ENCODE measurements at places on chromosomes 2 and 18.

- DNase-seq, result no peak
Observed at GRCh38 chr18:34097312-34097711, 127.4 kb downstream of the NOL4 start.

DNA sequence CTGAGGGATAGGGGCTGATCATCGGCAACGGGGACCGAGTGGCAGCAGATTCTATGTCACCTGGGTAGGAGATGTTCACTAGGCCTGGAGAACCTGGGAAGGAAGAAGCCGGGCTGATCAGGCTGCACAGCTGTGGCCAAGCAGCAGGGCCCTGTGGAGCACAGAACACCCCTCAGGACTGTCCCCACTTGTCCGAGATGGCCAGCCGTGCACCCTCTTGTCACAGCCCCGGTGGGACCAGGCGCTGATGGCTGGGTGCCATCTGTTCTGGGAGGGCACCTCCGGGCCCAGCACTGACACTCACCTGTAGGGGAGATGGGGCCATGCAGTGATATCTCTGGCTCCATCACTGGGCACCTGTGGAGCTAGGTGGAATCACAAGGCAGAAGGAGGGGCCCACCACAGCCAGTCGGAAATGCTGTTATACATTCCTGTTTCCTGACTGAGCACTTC, 217.9 kb upstream of the RAB6C start:
- no peak for DNase-seq

DNA sequence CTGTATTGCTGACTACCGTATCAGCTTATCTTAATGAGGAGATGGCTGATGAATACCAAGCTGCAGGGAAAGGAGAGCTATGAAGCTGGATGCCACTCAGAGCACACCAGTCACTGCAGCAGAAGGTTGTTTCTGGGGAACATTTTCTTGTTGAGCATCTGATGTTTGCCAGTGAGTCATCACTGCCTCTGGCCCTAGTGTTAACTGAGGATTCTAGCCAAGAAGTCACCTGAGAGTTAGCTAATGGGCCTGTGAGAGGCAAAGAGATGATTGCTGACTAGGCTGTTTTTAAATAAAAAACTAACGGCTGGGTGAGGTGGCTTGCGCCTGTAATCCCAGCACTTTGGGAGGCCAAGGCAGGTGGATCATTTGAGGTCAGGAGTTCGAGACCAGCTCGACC, 37.9 kb downstream of the CCDC150 start:
- DNase-seq, result no peak

DNA sequence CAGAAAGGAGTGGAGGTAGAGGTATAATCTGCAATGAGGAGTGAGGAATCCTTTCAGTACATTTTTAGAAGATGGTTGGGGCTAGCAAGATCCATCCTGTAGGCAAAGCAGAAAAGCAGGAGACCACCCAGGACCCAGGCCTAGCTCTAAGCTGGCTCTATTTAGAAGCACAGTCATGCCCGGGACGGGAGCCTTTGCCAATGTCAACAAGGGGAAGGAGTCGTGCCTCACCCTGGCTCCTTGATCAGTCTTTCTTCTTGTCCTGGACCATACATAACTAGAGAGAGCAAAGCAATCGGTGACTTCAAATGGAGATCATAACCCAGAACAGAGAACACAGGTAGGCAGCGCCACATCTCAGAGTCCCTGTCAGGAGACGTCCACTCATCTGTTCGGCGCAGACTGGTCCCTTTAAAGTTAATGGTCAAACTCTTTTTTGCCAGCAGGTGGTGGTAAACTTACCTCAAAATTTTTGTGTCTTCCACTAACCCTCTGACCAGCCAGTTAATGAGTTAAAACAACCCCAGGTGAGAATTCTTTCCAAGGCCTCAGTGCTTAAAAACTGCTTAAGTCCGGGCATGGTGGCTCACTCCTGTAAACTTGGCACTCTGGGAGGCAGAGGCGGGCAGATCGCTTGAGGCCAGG, 8.0 kb downstream of the MC5R start:
- DNase-seq, result no peak

GRCh38 chr2:162091325-162092007, 17.5 kb upstream of the DPP4 start:
- DNase-seq, result no peak

DNA sequence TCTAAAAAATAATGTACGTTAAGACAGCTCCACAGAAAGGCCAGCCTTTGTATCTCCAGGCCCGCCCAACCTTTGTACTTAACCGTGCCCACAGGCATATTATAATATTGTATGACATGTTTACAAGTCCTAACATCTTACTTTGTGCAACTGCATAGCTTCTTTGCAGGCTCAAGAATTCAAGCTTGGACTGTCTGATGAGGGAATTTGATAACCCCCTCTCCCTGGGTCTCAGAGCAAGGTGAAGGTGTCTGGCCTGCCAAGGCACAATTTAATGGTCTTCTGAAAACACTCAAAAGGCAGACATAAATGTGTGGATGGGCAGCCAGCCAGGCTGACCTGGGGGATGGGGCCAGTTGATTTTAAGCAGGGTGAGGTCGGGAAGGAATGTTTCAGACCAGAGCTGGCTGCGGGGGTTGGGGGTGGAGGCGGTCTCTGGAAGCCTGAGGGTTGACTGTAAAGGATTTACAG, 732.7 kb upstream of the FANCL start:
- no peak for DNase-seq

DNA sequence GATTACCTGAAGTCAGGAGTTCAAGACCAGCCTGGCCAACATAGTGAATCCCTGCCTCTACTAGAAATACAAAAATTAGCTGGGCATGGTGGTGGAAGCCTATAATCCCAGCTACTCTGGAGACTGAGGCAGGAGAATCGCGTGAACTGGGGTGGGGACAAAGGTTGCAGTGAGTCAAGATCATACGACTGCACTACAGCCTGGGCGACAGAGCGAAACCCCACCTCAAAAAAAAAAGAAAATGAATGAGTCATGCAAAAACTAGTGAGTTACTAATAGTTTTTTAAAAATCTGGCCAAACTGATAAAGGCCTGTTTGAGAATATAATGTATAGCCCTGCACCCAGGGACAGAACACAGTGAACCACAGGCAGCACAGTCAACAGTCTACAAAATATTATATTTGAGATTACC, 17.5 kb downstream of the AFG3L2 start:
- DNase-seq, result no peak

DNA sequence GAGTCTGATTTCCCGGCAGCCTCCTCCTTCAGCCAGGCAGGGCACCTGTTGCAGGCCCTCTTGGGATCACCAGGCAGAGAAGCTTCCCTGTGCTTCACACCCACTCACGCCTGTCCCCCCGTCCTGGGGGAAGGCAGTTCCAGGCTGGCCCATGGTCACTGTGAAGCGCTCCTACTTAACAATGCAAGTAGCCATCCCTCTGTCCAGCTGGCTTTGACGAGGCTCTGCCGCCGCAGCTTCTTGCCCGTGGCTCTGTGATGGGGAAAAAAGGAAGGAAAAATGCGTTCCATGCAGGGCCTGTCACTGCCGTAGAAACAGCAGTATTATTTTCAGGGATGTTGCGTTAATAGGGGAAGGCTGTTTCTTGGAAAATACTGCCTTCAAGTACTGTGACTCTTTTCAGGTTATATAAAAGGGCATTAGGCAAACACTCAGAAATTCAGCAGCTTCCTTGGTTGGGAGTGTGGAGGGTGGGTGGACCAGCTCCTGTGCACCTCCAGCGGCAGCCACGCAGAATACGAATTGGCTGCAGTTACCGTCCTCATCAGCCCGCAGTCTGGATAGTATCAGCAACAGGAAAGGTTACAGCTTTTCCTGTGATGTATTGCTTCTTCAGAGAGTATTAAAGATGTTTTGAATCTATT, 232.3 kb downstream of the KLHL29 start:
- no peak for DNase-seq

DNA sequence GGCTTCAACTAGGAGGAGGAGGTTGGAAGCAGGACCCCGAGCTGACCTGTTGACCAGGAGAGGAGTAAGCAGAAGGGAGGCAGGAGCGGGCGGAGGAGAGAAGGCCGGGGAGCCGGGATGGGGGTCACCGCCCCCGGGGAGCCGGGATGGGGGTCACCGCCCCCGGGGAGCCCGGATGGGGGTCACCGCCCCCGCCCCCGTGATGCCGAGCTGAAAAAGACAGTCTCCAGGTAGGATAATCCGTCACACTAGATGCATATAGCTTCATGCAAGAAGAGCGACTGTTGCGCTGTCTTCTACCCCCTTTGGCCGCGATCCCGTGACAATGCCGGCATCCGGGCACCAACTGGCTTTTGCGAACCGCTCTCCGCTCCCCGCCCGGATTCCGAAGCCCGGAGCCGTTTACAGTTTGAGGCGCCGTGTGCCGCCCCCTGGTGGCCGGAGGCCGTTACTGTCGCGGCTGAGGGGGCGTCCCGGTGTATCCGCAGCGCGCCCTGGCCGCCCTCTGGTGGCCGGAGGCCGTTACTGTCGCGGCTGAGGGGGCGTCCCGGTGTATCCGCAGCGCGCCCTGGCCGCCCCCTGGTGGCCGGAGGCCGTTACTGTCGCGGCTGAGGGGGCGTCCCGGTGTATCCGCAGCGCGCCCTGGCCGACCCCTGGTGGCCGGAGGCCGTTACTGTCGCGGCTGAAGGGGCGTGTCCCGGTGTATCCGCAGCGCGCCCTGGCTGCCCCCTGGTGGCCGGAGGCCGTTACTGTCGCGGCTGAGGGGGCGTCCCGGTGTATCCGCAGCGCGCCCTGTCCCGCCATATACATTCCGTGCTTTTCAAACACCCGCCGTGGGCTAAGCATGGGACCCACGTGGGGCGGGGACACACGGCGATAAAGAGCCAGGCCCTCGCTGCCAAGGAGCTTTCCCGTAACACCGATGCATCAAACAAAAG, 89.6 kb downstream of the ACTR3 start:
- peak; percentile 1 for DNase-seq

DNA sequence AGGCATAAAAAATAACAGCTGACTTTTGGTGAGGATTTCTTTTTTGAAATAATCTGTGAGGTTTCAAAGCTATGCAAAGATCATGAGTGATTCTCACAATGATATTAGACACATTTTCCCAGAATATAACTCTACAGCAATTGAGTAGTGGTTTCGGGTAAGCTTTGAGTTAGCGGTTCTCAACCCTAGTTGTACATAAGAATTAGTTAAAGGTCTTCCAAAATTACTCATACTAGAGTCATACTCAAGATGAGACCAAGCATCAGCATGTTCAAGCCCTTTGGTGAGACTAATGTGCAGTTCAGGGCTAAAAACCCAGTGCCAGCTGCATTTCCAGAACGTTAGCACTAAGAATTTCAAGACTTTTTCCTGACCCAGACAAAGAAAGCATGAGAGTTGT, 31.1 kb downstream of the DSG4 start:
- no peak for DNase-seq

DNA sequence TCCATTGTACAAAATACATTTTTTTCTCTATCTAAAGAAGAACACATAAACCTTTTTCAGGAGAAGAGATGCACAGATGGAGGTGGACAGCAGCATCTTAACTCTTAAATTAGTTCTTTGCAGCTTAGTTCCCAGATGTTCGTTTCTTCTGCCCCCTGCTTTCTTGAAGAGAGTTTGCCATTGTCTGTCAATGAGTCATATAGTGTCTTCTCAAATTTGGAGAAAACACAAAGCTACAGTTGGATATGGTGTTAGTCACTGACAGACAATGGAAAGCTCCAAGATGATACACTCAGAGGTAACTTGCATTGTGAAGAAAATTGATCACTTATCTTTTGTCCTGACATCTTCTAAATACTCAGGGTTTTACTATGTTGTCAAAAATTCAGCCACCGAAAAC, 48.8 kb upstream of the TMEFF2 start:
- no peak for DNase-seq

DNA sequence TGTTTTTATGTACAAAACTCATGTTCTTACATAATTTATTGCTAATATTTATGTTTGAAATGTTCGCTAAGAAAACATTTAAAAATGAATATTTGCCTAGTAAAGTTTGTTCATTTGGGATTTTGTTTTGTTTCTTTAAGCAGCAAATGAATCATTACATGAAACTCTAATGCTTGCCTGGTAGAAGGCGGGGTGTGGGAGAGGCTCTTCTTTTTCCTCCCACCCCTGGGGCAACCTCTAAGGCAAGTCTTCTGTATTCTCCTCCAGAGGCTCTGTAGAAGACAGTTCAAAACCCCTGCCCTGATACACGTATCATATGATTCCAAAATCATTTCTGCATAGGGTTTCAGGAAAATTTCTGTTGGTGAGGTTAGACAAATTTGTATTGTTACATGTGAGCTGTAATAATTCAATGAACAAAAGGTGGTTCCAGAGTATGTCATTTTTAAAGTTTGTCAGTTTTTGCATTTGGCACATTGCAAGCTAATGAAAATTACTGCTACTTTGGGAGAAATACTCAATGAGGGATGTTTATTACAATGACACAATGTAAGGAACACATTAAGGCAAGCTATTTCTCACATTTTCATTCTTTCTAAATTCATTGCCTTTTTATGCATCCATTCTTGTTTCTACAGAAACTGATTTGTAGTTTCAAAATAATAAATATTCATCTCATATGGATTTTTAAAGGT, 302.3 kb upstream of the UBE2E3 start:
- DNase-seq, result no peak

GRCh38 chr2:53740170-53740569, 27.4 kb upstream of the CHAC2 start:
- DNase-seq, result no peak

GRCh38 chr2:198055716-198056115, 251.3 kb downstream of the PLCL1 start:
- no peak for DNase-seq

GRCh38 chr2:64488050-64488974, 34.4 kb downstream of the LGALSL start:
- peak; percentile 58 for DNase-seq

DNA sequence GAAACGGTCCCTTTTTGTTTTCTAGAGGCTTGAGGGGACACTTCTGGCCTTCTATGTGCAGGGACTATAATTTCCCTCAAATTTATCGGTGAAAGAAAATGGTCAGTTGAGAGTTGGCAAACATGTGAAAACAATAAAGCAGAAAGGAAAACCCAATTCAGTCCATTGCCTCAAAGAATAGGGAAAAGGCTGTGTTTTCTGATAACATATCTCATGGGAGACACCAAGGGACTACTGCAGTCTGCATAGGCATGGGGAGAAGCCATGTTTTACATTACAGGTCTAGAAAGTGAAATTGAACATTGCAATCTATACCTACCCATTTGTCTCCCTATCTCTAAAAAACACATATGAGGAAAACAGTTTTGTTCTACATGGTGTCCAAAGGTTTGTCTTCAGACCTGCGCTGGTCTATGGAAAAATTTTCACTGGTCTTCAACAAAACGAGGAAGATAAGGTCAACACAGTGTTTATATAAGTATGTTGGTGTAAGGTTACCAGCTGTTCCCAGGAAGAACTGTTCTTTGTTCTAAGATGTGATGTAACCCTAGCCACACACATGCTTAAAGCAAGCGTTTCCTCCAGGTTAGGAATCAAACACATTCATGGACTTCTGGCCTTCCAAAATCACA, 179.7 kb downstream of the MREG start:
- no peak for DNase-seq

DNA sequence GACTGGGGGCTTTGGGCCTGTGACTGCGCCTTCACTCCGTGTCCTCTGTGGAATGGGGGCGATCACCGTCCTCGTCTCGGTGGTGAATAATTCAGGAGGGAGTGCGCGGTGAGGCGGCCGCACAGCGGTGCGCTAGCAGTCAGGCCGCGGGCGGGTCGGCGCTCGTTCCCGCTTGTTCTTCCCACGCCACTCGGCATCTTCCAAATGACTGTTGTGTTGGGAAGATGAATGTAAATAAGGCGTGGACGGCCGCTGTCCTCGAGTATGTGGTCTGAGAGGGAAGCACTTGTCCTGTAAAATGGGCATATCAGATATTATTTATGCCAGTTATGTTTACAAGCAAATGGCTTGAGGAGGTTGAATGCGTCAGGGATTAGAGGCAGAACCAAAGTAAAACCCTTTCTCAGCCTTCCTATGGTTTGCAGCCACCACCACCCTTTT, 608 bp upstream of the VPS4B start:
- no peak for DNase-seq

- DNase-seq, result no peak
Observed at GRCh38 chr18:25983730-25984129, 106.7 kb downstream of the SS18 start.
